Stimulated activated CD8-positive, alpha-beta memory T cell treated with anti-CD3 and anti-CD28 coated beads, Interleukin-4, amount 100 ng/mL, for 1 hour (primary cell): ENCODE measurements at places on chromosomes 3 and 15.

DNA sequence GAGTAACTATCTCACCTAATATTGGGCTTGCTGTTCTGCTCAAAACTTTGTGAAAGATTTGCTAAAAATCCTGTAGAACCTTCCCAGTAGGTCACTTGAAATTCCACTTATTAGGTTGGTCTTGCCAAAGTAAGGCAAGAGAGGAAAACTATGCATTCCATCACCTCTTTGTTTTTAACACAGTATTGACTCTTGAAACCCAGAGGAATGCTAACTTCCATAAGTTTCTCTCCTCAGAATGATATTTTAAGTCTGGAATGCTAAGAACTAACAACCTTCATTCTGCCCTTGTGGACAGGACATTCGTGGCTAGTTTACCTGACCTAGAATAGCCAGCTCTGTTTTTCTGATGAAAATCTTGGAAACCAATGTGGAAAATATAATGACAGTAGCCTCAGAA lies 154.5 kb downstream of the TMCO5A start:
- no peak for DNase-seq

DNA sequence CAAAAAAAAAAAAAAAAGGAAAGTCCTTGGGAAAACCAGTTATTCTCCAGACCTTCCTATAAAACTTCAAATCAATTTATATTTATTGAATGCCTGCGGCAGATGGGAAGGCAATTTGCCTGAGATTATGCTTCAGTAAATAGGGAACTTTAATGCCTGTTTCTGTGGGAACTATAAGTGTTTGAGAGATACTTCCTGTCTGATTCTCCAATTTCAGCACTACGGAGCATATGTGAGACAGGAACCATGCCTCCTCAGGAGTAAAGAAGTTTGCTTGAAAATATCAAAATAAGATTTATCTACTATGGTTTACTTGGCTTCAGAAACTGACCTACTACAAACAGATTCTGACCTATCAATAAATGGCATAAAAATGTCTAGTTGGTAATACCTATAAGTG lies 135.5 kb downstream of the CBLB start:
- no peak for DNase-seq

GRCh38 chr3:188076176-188076575 lies 77.8 kb upstream of the LPP start:
- DNase-seq = no peak

GRCh38 chr3:133851266-133851906 lies 44.3 kb downstream of the RAB6B start:
- no peak for DNase-seq

GRCh38 chr3:74633021-74633420 lies 18.6 kb upstream of the CNTN3 start:
- DNase-seq = no peak

- DNase-seq = no peak
These were observed 399.2 kb downstream of the EPHA3 start for GRCh38 chr3:89506462-89507103.

DNA sequence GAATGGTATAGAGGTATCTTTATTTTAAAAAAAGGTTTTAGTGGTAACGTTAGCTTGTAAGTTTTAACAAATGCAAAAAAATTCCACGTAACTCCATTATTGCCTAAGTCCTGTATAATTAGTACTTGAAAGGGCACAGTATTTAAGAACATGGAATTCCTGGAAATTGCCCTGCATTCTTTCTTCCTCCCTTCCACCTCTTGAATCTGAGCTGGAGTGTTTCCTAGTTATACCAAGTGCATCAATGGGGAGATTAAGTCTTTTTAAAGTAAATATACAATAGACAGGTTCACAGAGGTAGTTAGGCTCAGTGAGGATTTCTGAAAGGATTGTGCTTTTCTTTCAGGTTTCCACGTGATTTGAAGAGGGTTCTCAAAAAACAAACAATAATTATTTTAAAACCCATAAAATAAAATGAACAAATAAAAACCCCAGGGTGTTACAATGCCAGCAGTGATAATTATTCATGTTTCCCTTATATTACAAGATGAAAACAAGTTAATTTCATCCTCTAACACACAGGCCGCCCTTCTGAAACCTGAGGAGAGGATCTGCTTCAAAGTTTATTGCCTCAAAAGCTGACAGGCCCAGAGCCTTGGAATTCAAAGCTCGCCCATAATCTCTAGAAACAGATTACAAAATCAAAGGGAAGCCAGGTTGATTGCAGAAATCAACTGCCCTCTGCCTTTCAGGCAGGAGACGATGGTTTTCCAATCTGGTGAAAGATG lies 128.8 kb upstream of the LMOD3 start:
- no peak for DNase-seq

DNA sequence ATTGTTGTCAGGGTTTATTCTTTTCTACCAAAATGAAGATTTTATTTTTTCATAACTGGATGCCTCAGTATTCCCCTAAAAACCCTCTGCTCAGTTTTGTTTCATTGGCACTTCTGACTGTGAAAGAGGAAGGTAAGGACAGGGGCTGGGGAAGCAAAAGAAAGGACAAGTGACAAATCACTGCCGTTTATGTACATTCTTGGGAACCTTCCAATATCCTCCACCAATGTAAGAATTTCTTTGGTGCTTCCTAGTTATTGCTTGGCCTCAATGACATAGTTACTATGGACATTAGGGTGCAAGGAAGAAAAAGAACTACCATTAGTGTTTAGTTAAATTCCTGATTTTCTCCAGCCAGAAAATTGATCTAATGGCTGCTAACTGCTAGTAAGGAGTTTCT lies 131.0 kb upstream of the C15orf61 start:
- DNase-seq = no peak

- DNase-seq = no peak
These were observed 980 bp upstream of the RAB27A start for GRCh38 chr15:55290528-55291057.

GRCh38 chr3:140902791-140903190 lies 38.8 kb upstream of the SLC25A36 start:
- DNase-seq = no peak

DNA sequence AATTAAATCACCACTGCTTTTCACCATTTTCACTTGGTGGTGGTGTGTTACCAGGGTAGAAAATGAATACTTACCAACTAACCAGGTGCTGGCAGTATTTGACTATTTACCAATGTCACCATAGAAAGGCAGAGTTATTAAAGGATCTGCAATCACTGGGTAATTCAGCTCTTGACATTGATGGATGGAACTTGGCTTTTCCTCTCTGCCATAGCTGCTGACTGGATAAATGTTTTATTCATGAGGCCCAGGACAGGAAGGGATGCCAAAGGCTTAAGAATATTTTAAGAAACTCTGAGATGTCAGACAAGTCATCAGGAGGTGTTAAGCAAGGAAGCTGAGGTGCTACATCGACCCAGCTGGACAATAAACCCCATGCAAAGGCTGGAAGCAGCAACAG lies 495.5 kb upstream of the CFAP20DC start:
- no peak for DNase-seq

DNA sequence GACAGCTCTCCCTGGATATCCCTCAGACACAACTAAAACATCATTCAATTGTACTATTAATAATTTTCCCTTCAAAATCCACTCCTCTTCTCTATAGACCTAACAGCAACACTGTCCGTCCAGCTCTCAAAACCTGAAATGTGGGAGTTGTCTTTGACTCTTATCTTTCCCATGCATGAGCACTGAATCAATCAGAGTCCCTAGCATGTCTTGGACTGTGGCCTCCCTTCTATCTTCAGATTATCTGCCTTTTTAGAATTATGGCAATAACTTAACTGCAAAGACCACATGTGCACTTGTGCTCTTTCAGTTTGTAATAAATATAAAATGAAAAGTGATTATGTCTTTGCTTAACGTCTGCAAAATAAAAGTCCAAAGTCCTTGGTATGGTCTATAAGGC lies 107.0 kb downstream of the UBE3A start:
- no peak for DNase-seq

DNA sequence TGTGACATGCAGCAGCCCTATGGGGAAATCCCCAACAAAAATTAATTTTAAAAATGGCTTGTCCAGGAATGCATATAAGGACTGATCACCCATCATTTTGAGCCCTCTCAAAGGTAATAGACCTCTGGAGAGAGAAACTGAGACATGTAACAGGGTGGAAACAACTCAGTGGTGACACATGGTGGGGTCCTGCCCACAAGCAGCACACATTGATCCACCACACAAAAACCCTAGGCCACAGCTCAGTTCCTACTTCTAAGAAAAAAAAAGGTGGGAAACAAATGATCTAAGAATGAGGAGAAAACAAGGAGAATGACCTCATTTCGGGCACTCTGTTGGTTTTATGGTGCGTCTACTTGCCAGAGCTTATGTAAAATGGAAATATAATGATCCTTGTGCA lies 1.9 kb upstream of the SLC41A3 start:
- no peak for DNase-seq

DNA sequence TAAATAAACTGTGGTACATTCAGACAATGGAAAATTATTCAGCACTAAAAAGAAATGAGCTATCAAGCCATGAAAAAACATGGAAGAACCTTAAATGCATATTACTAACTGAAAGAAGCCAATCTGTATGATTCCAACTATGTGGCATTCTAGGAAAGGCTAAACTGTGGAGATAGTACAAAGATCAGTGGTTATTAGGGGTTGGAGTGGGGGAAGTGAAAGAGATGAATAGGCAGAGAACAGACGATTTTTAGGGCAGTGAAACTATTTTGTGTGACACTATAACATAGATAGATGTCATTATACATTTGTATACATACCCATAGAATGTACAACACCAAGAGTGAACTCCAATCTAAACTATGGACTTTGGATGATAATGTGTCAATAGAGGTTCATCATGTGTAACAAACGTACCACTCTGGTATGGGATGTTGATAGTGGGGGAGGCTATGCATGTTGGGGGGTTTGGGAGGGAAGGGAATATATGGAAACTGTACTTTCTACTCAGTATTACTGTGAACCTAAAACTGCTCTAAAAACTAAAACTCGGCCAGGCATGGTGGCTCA lies 29.0 kb downstream of the RAB27A start:
- no peak for DNase-seq

DNA sequence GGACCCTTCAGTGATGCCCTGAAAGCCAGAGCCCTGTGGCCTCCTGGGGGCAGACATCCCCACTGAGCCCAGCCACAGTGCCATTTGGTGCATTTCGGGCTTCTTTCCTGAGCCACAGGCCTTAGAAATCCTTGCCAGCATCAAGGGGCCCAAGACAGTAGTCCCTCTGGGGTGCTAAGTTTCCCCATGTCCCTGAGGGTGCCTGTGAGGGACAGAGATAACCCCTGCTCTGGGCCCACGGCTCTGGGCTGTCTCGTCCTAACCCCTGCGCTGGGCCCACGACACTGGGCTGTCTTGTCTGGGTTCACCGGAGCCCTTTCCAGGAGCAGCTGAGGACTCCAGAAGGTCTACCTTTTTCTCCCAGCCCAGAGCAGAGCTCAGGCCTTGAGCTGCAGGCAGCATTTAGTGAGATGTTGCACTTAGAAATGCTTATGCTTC lies 45.1 kb upstream of the FGD5 start:
- no peak for DNase-seq

- no peak for DNase-seq
These were observed 145.5 kb upstream of the UMPS start for GRCh38 chr3:124584552-124585391.

- no peak for DNase-seq
These were observed 42.6 kb upstream of the BNC1 start for GRCh38 chr15:83327041-83327440.

DNA sequence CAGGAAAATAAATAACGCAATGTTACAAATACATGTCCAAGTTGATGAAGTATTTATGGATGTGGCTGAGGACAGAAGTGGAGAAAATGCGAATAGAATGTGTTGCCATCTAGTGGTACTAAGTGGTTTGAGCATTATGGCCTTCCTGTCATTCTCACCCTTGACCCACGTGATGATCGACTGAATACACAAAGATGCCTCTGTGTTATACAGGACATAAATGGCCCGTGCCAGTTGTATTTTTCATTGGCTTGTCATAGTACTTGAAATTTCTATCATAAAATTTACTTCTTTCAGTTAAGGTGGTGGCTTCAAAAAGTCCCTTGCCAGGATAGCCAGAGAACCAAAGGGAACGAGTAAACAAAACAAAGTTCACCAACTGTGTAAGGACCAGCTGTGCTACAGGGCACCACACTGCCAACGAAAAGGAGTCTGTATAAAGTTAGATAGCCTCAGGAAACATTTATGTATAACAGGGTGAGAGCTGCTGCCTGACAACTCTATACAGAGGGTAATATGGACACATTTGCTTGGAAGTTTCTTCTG lies 103.7 kb downstream of the MYH15 start:
- no peak for DNase-seq

DNA sequence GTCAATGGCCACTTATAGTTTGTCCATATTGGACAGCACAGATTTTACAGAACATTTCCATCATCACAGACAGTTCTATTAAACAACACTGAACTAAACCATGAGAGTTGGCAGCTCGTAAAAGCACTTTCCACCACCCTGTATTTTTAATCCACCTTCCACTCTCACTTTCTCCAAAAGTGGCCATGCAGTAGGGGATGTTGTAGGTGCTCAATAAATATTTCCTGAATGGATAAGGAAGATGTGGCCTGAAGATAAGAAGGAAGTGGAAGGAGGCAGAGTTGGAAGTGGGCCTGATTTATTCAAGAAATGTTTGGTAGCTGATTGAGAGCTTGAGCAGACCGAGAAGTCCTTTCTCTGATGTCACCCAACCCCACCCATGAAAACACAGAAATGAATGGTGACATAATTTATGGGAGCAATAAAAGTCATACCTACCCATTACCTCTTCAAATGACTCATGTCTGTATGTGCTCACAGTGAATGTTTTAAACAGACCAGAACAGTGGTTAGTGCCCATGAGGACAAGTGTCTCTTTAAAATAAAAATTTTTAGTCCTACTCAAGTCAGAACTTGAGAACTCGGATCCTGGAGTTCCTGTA lies 39.6 kb upstream of the CTNNB1 start:
- no peak for DNase-seq

GRCh38 chr3:9778143-9779074 lies 8.7 kb upstream of the CAMK1 start:
- no peak for DNase-seq

- no peak for DNase-seq
These were observed 151.7 kb downstream of the ROBO2 start for GRCh38 chr3:77191640-77192039.

- no peak for DNase-seq
These were observed 1.4 kb downstream of the GLCE start for GRCh38 chr15:69161878-69162213.

GRCh38 chr15:70099167-70099966 lies 1.6 kb upstream of the TLE3 start:
- DNase-seq = peak; percentile 100

DNA sequence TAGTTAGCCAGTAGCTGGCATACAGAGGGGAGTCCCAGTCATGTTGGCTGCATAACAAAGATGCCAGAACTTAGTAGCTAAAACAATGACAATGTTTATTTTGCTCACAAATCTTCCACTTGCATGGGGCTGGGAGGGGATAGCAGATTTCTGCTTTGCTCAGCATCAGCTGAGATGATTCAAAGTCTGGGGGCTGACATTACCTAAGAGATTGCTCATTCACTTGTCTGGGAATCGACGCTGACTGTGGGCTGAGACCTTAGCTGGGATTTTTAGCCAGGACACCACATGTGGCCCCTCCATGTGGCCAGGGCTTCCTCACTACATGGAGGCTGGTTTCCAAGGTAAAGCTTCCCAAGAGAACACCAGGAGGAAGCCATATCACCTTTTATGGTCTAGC lies 12.7 kb upstream of the CFAP100 start:
- no peak for DNase-seq

GRCh38 chr3:51734572-51734907 lies 27.7 kb downstream of the GRM2 start:
- no peak for DNase-seq

- no peak for DNase-seq
These were observed 67.9 kb upstream of the SLC2A2 start for GRCh38 chr3:171094411-171094810.

GRCh38 chr3:62531981-62532380 lies 158.6 kb upstream of the FEZF2 start:
- DNase-seq = no peak
